ENCODE measurements at places on chromosomes 5 and 9.

GRCh38 chr9:35906923-35907699 is 1.1 kb downstream of the HRCT1 start:
- DNase-seq: no peak

- no peak for DNase-seq
These were observed 22.4 kb downstream of the IFNW1 start for GRCh38 chr9:21119093-21119770.

- peak; percentile 60 for DNase-seq
These were observed 1.6 kb upstream of the GLIPR2 start for GRCh38 chr9:36134761-36135505.

- DNase-seq: no peak
These were observed 142.2 kb downstream of the SNX18 start for GRCh38 chr5:54659700-54660131.

- DNase-seq: no peak
These were observed 25.7 kb downstream of the SREK1IP1 start for GRCh38 chr5:64742821-64743220.

Data from HAP-1 (cell line).